ENCODE measurements at places on chromosomes 16 and 17.

DNA sequence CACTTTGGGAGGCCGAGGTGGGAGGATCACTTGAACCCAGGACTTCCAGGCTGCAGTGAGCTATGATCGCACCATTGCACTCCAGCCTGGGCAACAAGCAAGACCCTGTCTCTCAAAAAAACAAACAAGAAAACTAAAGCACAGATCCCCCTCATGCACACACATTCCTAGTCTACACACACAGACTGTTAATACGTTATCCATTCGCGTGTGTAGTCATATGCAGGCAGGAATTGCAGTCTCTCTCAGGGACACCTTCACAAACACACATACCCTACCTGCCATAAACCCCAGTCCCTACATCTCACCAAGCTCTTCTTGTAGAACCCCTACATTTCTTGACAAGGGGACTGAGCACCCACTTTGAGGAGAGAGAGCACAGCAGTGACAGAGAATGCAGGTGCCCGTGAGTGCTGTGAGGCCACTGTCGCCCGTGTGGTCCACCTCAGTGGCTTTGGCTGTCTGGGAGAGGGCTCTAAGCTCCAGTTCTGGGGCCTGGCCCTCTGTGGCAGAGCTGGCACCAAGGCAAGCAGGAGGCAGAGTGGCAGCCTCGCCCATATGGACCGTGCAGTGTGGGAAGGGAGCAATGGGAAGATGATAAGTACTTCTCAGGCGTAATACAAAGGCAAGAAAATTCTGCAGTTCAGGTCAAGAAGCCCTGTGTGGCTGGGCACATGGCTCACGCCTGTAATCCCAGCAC lies 59.0 kb upstream of the RPH3AL start:
- DNase-seq, result no peak

DNA sequence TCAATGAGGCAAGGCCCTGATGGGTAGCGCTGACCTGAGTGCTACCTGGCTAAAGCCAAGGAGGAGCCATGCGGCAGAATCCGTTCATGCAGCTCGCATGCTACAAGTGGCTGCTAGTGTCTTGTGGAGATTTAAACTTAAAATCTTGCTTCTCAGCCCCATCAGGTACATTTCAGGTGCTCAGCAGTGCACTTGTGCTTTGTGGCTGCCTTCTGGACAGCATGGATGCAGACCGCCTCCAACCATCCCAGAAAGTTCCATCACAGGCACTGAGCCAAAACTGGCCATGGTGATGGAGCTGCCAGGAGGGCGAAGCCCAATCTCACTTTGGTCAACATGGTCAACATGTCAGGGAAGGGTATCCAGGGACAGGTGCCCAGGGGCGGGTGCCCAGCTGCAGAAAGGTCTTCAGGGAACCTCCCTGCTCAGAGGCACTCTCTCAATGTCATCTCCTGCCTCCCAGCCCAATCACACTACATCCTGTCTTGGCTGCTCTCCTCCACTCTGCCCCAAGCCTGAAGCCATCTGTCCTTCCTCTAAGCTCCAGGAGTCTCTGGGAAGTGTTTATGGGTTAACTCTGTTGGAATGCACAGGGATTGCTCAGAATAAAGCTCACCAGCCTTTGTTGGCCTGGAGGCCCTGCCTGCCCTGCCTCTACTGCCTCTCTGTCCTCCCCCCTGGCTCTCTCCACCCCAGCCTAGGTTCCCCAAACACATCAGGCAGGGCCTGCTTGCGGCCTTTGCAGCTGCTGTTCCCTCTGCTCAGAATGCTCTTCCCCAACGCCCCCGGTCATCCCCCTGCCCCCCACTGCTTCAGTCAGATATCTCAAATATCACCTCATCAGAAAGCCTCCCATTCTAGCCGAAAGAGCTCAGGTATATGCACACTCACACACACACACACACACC lies 18.3 kb upstream of the TNFRSF13B start:
- DNase-seq, result no peak

DNA sequence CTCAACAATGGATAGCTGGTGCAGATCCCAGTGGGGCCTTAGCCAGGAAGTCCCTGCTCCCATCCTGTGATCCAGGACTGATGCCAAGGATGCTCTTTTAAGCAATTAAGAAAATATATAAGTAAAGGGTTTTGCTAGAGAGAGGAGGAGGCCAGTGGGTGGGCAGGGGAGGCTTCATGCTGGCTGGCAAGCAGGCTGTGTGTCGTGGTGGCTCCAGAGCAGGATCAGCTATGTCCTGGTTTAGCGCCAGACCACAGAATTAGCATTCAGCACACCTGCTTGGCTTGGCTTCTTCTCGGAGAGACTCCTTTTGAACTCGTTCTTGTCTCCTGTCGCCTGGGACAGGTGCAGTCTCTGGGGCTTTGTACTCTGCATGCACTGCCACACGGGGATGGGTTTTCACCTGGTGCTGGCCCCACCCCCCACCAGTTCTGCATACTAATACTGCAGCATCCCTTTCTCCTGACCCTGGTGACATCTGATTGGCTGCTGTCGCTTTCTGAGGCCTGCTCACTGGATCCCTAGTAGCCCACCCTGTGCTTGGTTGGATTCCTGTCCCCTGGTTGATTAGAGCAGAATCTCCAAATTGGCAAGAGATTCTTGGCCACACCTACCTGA lies 66.1 kb downstream of the PLD6 start:
- no peak for DNase-seq

GRCh38 chr17:36523113-36523512 lies 11.6 kb downstream of the MYO19 start:
- DNase-seq, result no peak

DNA sequence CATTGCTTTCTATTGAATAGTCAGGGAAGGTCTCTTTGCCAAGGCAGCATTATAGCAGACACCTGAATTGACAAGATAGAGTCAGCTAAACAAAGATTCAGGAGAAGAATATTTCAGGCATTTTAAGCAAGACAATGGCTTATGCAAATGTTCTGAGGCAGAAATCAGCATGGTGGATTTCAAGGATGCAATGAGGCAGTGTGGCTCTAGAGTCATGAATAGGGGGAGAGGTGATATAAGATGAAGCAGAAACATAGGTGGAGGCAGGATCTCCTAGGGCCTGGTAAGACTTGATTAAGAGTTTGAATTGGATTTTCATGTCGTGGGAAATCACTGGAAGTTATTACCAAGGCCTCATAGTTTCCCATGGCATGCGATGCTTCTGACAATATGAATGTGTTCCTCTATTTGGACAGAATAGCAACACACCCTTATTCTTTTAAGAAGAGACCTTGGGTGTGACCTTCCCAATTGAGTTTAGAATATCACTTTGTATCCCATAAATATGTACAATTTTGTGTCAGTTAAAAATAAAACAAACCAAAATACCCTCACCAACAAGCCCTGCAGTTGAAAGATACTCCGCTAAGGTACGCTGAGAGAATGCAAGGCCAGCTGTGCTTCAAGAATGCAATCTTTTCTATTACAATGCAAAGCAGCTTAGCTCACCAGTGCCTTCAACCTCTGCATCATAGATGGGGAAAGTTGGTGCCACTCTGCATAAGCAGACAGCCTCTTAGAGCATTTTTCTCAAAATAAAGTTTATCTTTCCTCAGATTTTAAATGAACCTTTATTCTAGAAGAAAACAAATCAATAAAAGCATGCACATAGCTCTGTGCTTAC lies 139.6 kb upstream of the SALL1 start:
- DNase-seq, result no peak

DNA sequence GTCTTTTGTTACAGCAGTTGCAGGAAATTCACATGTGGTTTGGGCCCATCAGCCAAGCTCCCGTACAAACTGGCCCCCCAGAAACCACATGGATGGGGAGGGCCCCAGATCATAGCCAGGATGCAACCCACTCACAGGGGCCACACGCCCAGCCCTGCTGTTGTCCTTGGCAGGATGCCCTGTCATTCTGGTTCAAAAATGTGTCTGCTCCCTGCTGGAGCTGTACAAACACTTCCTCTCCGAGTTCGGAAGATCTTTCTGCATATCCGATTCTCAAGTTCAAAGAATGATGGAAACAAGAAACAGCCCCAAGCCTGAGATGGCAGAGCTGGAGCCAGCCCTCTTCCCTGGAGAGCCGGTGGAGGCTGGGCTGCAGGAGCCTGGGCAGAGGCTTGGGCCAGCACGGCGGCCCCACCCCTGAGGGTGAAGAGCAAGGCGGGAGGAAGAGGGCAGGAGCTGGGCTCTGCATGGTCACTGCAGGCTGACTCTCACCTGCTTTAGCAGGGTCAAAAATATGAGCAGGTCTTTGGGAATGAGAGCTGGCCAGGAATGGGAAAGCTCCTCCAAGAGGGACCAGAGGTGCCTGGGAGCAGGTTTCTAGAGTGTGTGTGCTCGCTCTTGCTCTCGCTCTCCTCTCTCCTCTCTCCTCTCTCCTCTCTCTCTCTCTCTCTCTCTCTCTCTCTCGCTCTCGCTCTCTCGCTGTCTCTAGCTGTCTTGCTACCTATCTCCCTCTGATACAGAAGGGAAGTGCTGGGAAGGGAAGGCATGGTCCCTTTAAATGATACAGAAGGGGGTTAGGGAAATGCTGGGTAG lies 34.7 kb upstream of the ENPP7 start:
- DNase-seq, result no peak

GRCh38 chr16:79503511-79503910 lies 97.0 kb downstream of the MAF start:
- no peak for DNase-seq

DNA sequence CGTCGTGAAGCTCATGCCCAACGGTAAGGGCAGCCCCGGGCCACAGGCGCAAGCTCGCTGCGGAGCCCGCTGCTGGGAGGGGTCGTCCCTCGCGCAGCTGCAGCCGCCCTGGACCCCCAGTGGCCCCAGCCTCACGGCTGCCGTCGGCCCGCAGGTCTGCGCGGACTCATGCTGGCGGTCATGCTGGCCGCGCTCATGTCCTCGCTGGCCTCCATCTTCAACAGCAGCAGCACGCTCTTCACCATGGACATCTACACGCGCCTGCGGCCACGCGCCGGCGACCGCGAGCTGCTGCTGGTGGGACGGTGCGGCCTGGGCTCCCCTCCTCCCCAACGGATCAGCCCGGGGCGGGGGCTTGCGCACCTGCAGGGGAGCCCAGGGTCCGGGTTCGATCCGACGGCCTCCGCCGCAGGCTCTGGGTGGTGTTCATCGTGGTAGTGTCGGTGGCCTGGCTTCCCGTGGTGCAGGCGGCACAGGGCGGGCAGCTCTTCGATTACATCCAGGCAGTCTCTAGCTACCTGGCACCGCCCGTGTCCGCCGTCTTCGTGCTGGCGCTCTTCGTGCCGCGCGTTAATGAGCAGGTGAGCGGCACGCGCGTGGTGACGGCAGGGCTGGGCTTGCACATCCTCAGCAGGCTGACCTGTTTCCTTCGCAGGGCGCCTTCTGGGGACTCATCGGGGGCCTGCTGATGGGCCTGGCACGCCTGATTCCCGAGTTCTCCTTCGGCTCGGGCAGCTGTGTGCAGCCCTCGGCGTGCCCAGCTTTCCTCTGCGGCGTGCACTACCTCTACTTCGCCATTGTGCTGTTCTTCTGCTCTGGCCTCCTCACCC lies 5.8 kb downstream of the SLC5A2 start:
- no peak for DNase-seq

- DNase-seq, result no peak
Measured at GRCh38 chr16:74743668-74744299, 30.8 kb downstream of the FA2H start.

GRCh38 chr16:66084306-66084705 lies 282.2 kb upstream of the CDH5 start:
- no peak for DNase-seq

GRCh38 chr17:14672830-14673229 lies 371.9 kb downstream of the HS3ST3B1 start:
- no peak for DNase-seq

DNA sequence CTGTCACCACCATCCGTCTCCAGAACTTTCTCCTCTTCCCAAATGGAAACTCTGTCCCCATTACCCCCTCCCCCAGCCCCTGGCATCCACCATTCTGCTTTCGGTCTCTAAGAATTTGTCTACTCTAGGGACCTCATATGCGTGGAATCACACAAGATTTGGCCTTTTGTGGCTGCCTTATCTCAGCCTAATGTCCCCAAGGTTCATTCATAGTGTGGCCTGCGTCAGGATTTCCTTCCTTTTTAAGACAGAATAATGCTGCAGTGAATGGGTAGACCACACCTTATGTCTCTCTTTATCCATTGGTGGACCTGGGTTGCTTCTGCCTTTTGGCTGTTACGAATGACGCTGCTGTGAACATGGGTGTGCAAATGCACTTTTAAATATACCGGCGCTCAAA lies 139.7 kb upstream of the PLCG2 start:
- no peak for DNase-seq

- DNase-seq, result no peak
Measured at GRCh38 chr16:5865236-5865635, 767.6 kb upstream of the EEF2KMT start.

DNA sequence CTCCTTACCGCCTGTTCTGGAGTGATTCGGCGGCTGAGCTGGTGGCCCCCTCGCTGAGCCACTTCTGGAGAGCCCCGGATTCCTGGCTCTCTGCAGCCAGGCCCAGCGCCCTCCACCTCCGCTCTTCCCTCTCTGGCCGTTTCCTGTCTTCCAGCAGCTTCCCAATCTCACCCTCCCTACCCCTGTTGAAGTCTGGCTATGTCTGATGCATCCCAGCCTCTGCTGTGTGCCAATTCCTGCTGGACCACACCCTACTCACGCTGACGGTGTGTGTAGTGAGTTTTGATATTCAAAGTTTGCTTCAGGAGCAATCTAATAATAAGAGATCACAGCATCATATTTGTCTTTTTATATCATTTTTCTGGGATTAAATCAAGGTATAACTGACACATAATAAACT lies 9.4 kb downstream of the CD300LD start:
- DNase-seq, result no peak

- DNase-seq, result no peak
Measured at GRCh38 chr16:89200124-89200849, at the start of gene SLC22A31. Gene SLC22A31, minus strand, starts transcription at chr16:89200537. Its CDS starts 36 bp downstream, at chr16:89200501.

- no peak for DNase-seq
Measured at GRCh38 chr17:40551091-40551878, 14.0 kb downstream of the CCR7 start.

DNA sequence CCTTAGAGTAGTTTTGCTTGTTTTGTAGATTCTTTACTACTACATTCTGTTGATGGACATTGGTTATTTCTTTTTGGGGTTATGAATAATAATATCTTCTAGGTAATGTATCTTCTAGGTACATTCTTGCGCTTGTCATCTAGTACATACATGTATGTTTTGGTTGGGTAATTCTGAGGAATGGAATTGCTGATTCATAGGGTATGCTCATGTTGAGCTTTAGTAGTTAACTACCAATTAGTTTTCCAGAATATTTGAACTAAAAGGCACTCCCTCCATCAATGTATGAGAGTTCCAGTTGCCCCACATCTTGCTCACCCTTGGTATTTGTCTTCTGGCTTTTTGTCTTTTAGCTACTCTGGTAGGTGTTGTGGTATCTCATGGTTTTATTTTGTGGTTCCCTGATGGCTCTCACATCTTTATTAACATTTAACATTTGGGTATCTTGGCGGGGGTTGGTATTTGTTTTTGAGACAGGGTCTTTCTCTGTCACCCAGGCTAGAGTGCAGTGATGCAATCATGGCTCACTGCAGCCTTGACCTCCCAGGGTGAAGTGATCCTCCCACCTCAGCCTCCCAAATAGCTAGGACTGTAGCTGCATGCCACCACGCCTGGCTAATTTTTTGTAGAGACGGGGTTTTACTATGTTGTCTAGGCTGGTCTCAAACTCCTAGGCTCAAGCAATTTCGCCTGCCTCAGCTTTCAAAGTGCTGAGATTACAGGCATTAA lies 47.1 kb downstream of the SLC6A4 start:
- DNase-seq, result no peak
